CD4-positive, alpha-beta T cell treated with Interleukin-6 for 4 hours (primary cell): ENCODE measurements at places on chromosomes 2 and 18.

- DNase-seq: no peak
Measured at GRCh38 chr2:125224830-125225229, 1199.7 kb downstream of the CNTNAP5 start.

DNA sequence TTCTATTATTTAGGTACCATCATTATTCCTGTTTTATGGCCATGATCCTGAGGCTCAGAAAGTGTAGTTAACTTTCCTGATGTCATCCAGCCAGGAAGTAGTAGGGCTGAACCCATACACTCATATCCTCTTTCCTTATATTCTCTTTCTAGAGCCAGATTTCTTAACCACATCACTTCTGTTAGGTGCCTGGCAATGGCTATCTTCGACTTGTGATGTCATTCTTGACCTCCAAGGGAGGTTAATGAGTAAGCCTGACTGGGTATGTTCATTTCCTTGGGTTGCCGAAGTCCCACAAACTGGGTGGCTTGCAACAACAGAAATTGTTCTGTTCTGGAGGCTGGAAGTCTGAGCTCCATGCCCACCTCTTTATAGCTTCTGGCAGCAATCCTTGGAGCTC, 43.4 kb downstream of the ITGB6 start:
- DNase-seq: no peak

- DNase-seq: no peak
Measured at GRCh38 chr2:136133586-136133985, 15.6 kb upstream of the CXCR4 start.

DNA sequence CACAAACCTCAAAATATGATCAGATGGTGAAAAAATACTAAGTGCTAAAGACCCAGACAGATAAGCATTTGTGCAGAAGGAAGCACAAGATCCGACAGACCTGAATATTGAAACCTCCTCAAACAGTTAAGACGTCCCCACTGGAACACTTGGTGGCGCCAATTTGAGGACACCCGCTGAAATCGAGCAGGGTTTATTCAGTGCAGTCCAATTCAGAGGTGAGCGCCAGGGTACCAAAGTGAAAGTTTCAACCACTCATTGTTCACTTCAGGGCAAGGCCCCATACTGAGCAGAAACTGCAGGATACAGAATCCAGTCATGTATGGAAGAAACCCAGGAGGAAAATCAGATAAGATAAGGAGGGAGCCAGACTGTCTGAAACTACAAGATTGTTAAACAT, 417.6 kb downstream of the LRRTM4 start:
- DNase-seq: no peak

GRCh38 chr18:62288665-62289008, 36.5 kb upstream of the TNFRSF11A start:
- no peak for DNase-seq

- no peak for DNase-seq
Measured at GRCh38 chr18:79611040-79611681, 68.4 kb upstream of the CTDP1 start.

GRCh38 chr2:60544062-60544461, 9.4 kb downstream of the BCL11A start:
- DNase-seq: no peak

DNA sequence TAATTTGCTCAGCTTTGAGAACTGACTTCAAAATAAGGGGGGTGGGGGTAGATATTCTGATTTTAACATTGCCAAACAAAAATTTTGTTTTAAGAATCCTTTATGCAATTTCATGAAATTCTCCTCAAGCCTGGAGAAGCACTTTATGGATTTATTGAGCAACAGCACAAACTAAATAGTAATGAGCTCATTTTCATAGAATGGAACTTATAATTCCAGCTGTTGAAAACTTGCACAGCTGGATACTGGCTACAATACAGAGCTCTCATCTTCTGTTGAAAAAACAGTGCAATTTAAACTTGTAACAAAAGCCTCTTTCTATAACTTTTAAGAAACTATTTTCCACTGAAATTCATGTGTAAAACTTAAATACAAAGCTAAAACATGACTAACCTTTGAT, 137.6 kb upstream of the FN1 start:
- DNase-seq: no peak
